ENCODE measurements at places on chromosomes 16 and 17. TPM values are rescaled to one million over a fixed set of nuclear protein-coding genes. Genes with fewer than 3 reads are reported as not detected.

DNA sequence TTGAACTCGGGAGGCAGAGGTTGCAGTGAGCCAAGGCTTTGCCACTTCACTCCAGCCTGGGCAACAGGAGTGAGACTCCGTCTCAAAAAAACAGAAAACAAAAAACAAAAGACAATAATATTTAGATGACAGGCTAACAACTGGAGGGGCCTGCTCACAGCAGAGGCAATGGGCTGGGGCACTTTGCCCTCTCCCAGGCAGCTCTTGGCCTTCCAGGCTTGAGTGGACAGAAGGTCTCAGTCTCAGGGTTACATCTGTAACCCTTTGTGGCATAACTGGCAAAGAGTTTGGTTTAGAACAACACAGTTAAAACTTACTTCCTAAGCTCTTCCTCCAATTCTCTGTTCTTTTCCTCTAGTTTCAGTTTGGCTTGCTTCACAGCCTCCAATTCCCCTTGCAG, 114.9 kb downstream of the SPAG9 start:
- DNase-seq = no peak

DNA sequence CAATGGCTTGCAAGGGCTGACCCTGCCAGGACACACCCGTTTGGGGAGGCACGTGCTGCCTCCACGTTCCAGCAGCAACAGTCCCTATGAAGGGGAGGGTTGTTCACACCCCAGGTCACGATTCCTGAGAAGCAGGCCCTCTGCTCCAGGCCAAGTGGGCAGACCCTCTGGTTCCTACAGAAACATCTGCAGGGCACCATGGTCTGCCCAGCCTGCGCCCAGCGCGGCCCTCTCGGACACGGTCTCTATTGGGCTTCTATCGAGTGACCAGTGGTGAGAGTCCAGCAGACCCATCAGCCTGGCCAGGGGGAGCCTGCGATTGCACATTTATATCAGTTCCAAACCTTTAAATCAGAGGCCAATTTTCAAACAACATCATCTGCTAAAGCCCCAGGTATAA, 128.3 kb downstream of the ZNF423 start:
- no peak for DNase-seq

- no peak for DNase-seq
Measured at GRCh38 chr17:15511142-15511541, 43.7 kb upstream of the CDRT4 start.

GRCh38 chr17:9802697-9803096, 11.3 kb upstream of the DHRS7C start:
- DNase-seq = no peak

DNA sequence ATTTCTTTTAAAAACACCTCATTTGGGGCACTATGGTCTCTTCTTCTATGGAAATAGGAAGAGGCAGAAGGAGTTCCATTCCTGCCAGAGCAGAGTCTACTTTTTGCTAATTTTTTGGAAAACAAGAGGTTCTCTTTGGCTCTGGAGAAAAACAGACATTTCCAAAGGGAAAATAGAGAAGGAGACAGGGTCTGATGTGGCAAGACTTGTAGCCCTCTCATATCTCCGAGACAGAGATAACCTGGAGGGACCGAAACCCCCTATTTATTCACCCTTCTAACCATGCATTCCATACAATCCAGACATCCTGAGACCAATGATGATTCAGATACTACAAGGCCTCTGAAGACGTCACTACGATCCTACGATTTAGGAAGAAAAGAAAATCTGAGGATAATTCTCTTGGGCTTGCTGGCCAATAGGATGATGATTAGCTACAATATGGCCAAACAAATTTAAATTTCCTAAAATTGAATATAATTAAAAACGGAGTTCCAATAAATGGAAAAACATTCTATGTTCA, 70.2 kb downstream of the HIC1 start:
- no peak for DNase-seq

DNA sequence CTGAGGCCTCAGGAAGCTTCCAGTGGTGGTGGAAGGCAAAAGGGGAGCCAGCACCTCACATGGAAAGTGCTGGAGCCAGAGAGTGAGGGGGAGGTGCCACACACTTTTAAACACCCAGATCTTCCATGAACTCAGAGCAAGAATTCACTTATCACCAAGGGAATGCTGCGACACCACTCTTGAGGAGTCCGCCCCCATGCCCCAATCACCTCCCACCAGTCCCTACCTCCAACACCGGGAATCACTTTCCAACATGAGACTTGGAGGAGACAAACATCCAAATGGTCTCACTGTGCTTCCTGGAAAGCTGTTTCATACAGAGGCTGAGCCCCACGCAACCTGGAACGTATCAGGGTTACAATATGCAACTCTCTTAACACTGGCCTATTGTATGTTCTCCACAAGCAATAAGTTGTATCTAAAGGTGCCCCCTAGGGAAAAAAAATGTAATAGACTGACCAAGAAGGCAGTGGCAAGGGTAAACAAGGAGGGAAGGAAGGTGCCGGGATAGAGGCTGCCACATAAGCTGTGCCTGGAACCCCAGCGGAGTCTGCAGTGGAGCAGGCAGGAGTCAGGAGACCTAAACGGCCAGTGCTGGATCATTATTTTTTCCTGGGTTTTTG, 106.7 kb upstream of the FOXF1 start:
- no peak for DNase-seq

- no peak for DNase-seq
Measured at GRCh38 chr17:68080411-68081150, 45.0 kb downstream of the KPNA2 start.

- no peak for DNase-seq
Measured at GRCh38 chr17:28326114-28326513, 7.1 kb downstream of the TMEM97 start.

GRCh38 chr16:52441886-52442285, 105.1 kb downstream of the TOX3 start:
- no peak for DNase-seq

The FAM171A2 gene
- polyA plus RNA-seq = 0.57 TPM

The CCDC57 gene
- polyA plus RNA-seq = 34.5 TPM

The CHST5 gene
- 0.66 TPM for polyA plus RNA-seq

The SLC47A1 gene
- polyA plus RNA-seq = 6.3 TPM

The ARHGAP44 gene
- polyA plus RNA-seq = 4.0 TPM

The MYO15A gene
- polyA plus RNA-seq = 0.35 TPM

The FBXL16 gene
- 0.07 TPM for polyA plus RNA-seq

Measured in heart right ventricle (tissue), 16 donors.